ENCODE measurements at places on chromosomes 16 and 17. TPM values are rescaled to one million over a fixed set of nuclear protein-coding genes. Genes with fewer than 3 reads are reported as not detected.
A peak's percentile ranks its signal among the peaks of the same experiment; 100 is the strongest.

CEP112 gene
- total RNA-seq: 9.5 TPM

CDH8 gene
- 0.21 TPM for total RNA-seq

GRCh38 chr17:61309362-61310256 is 90.0 kb upstream of the TBX2 start:
- no peaks in the 10 kb centered on the region for H3K27me3 ChIP-seq
- DNase-seq: no peak
- H3K4me1 ChIP-seq: 0 out of 2 replicates have a peak, but pooled peaks cover 2% of the 10 kb centered on the region
- no peaks in the 10 kb centered on the region for H3K36me3 ChIP-seq

GRCh38 chr17:56699186-56699894 is 105.8 kb downstream of the NOG start:
- H3K4me1 ChIP-seq: peaks cover 24% of the 10 kb centered on the region
- peak; percentile 77 for DNase-seq
- peak overlapping the region; percentile 51 for H3K4me3 ChIP-seq
- H3K27ac ChIP-seq: peak overlapping the region; percentile 75

GRCh38 chr16:75702242-75702641 is 981 bp upstream of the DUXB start:
- no peak for DNase-seq
- no peak overlapping the region for H3K27ac ChIP-seq
- H3K4me3 ChIP-seq: no peak overlapping the region
- no peaks in the 10 kb centered on the region for H3K4me1 ChIP-seq
- H3K27me3 ChIP-seq: no peaks in the 10 kb centered on the region
- H3K36me3 ChIP-seq: no peaks in the 10 kb centered on the region

GRCh38 chr16:19559242-19559910 is 3.9 kb downstream of the VPS35L start:
- H3K4me1 ChIP-seq: peaks cover 10% of the 10 kb centered on the region
- DNase-seq: peak; percentile 32
- no peaks in the 10 kb centered on the region for H3K27me3 ChIP-seq
- H3K36me3 ChIP-seq: no peaks in the 10 kb centered on the region

Measured in Panc1 (cell line).